ENCODE measurements at places on chromosomes 4 and X. TPM values are rescaled to one million over a fixed set of nuclear protein-coding genes. Genes with fewer than 3 reads are reported as not detected.

The RTL9 gene
- not detected for total RNA-seq

The SPATA4 gene
- not detected for total RNA-seq

The H2AZ1 gene
- total RNA-seq = 47.7 TPM

- DNase-seq = no peak
Measured at GRCh38 chr4:91116861-91117260, 989.7 kb downstream of the CCSER1 start.

GRCh38 chrX:152819266-152819665 lies 11.3 kb downstream of the CETN2 start:
- DNase-seq = no peak

- peak; percentile 20 for DNase-seq
Measured at GRCh38 chrX:48505481-48505880, 3.3 kb upstream of the PORCN start.

DNA sequence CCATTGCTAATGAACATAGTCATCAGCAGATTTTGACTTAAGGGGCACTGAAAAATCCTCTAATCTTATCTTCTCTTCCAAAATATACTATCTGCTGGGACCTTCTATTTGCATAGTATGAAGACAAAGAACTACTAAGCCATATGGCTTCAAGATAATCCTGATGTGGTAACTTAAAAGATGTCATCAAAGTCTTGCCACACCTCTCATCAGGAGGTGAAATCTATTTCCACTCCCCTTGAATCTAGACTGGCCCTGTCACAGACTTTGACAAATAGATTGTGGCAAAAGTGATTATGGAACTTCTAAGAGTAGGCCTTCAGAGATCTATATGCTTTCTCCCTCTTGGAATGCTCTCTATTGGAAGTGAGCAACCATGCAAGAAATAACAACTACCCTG lies 27.3 kb upstream of the TET2 start:
- no peak for DNase-seq

DNA sequence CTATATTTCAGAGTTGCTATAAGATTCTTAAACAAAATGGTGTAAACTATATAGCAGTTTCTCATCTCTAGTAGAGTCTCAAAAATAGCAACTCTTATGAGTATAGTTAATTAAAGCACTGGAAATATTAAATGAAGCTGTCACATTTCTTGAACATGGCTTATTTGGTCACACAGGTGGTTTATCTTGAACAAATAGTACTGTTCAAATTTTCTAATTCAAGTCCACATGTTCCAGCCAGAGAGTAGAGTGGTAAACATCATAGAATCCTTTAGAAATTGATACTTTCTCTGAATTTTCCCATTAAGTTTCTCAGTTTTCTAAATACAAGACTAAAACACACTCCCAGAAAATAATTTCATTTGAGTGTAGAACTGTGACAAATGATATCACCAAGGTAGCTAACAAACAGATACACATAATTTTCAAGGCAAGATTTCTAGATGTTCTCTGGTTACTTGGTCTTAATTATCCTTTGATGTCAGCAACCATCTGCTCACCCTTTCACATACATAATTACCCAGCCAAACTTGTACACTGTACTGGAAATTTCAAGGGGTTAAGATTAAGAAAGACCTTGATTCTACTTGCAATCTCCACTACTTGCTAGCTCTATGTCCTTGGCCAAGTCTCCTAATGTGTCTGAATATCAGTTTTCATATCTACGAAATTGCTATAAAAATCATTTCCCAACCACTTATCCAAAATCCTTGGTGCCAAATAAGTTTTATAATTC lies 24.3 kb upstream of the PAK3 start:
- DNase-seq = no peak

DNA sequence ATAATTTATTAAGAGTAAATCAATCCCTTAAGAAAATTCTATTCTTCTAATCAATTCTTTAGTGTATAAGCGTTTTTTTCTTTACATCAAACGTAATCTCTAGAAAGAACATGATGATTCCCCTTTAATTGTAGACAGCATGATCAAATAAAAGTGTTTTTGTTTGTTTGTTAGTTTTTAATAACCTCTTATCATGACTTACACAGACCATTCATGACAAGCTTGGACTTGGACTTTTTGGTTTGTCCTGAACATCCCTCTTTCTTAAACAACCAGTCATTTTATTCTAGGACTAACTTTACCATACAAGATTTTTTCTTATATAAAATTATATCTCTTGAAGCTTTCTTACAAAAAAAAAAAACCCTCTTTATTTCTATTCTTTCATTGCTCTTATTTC lies 344.6 kb upstream of the SPOCK3 start:
- DNase-seq = no peak

GRCh38 chr4:666436-666810 lies 7.7 kb downstream of the ATP5ME start:
- no peak for DNase-seq
